Cerebellum (tissue), 4 donors: ENCODE measurements at places on chromosomes 1 and 21.

DNA sequence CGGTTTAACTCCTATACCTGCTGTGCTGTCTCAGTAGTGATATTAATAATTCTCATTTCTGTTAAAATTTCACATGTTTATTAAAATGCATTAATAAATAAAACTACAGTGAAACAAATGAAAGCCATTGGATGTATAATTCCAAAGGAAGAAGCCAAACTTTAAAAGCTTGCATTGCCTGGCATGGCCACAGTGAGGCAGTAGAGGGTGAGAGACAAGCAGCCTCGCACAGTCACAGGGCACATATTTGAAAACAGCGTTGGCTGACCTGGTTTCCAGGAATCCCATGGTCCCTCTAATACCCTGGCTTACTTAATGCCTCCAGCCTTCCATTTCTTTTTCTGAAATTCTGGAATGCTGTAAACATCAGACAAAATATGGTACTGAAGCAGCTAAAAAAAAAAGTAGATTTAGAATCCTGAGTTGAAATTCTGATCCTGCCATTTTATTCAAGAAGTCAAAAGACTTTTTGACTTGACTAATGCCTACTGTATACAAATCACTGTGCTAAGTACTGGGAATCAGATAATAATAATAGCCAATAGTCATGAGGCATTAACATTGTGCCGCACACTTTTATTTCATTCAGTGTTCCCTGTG lies 6.7 kb upstream of the RNASEL start:
- peak; percentile 47 for DNase-seq

DNA sequence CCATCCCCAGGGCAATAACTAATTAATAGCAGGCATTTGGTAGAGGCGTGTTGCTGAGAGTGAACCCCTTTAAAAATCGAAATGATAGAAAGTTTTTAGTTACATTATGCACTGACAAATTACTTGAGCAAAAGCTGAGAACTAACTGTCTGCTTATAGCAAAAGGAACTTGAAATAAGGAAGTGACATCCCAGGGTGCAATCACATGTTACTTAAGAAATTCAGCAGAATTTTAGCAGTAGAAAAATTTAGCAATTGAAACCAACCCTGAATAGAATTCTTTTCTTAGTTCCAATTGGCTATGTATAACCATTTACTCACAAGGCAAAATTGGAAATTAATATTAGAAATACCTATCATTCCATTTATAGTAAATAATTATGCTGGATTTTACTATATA lies 139.5 kb upstream of the SAMSN1 start:
- DNase-seq, result no peak

- no peak for DNase-seq
These were observed 10.2 kb downstream of the ADAM30 start for GRCh38 chr1:119885903-119886783.

DNA sequence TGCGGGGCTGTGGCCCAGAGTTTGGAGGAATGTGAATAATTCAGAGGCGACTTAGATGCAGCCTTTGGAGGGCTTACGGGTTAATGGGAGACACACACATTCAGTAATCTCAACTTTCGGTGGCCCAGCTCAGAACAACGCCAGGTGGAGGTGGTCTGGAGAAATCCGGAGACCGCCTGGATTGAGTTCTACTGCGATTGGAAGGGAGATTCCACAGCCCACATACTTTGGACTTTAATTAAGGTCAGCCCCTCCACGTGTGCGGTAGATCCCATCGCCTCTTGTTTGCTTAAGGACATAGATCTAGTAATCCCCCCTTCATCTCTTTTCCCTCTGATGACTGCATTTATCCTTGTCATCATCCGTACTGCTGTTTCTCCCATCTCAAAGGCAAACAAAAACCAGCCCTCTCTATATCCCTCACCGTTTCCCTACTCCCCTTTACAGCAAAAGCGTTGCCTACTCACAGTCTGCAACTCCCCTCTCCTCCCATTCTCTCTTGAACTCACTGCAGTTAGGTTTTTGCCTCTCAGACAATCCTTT lies 720 bp upstream of the BSDC1 start:
- no peak for DNase-seq

DNA sequence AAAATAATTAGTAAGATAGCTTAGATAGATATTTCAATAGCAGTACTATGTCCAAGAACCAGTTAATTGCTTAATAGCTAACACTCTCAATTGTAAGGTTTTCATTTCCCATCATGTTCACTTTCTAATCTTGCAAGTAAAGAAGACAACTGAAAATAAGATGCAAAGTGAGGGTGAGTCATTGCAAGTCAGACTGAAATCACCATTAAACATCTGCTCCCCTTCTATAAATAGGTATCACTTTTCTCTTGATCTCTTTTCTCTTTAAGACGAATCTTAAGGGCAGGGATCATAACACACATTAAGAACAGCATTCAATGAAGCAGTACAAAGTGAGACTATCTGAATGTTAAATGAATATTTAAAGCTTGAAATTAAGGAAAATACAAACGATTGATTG lies 40.4 kb downstream of the UBR4 start:
- DNase-seq, result no peak

DNA sequence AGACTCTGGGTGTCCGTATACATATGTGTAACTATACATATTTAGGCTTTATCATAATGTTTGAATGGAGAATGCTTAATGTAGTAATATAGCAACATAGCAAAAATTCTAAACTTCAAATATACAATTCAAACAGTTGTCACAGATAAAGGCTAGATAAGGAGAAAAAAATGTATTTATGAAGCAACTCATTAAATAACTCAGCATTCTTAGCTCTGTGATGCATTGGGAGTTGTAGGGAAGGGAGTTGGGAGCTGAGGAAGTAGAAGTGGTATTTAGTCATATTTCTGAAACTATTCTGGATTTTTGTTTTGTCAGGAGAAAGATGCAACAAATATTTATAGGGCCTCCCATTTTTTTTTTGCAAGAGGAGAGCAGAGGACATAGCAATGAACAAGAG lies 197.8 kb downstream of the PBX1 start:
- DNase-seq, result no peak

DNA sequence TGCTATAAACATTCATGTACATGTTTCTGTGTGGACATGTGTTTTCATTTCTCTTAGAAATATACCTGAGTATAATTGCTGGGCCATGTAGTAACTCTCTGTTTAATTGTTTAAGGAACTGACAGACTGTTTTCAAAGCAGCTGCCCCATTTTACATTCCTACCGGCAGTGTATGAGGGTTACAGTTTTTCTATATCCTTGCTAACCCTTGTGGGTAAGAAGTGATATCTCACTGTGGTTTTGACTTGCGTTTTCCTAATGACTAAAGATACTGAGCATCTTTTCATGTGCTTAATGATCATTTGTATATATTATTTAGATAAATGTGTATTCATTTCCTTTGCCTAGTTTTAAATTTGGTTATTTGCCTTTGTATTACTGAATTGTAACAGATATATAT lies 81.7 kb downstream of the DNM3 start:
- no peak for DNase-seq

DNA sequence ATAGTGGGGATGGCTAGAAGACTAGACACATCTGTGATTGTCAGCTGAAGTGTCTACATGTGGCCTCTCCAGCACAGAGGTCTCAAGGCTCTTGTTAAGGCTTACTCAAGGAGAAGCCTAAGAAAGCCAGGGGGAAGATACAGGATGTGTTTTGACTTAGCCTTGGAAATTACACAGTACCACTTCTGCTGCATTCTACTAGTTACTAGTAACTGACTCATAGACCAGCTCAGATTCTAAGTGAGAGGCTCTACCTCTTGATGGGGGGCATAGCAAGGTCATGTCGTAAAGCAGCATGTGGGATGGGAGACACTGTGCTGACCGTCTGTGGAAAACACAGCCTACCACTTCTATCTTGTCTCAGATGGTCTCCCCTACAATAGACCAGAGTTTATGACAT lies 99.5 kb downstream of the UBE2U start:
- DNase-seq, result no peak

DNA sequence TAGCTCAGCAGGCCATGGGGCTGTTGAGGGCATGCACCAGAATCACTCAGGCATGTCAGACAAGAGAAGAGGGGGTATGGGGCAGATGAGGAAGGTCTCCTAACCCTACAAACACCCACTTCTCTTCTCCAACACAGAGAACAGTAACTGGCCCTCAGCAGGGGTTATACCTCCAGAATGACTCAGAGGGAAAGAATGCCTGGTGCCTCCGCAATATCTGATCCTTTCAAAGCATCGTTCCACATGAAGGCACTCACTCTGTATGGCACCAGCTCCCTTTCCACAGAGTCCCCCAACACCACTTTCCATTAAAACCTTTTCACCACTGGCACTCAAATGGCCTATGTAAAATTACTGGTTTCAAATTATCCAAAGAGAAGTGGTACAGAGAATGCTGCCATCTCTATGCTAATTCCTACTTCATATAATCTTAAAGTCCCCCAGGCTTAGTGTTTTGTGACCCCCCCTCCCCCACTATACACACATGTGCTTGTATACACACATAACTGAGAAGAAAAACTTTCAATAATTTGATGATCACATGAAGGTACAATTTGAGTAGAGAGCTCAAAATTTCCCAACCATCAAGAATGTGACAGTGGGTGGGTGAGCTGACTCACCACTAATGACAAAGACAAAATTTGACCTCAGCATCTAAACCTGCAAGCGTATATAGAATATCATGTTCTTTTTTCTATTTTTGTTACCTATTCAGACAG lies 91.5 kb downstream of the SIPA1L2 start:
- no peak for DNase-seq

DNA sequence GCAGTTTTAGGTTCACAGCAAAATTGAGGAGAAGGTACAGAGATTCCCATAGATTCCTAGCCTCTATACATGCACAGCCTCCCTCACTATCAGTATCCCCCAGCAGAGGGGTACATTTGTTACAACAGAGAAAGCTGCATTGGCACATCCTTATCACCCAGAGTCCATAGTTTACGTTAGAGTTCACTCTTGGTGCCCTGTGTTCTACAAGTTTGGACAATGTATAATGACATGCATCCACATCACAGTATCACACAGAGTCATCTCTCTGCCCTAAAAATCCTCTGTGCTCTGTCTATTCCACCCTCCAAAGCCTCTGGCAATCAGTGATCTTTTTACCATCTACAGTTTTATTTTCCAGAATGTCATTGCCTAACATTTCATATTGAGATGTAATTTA lies 22.3 kb upstream of the RGS16 start:
- no peak for DNase-seq

DNA sequence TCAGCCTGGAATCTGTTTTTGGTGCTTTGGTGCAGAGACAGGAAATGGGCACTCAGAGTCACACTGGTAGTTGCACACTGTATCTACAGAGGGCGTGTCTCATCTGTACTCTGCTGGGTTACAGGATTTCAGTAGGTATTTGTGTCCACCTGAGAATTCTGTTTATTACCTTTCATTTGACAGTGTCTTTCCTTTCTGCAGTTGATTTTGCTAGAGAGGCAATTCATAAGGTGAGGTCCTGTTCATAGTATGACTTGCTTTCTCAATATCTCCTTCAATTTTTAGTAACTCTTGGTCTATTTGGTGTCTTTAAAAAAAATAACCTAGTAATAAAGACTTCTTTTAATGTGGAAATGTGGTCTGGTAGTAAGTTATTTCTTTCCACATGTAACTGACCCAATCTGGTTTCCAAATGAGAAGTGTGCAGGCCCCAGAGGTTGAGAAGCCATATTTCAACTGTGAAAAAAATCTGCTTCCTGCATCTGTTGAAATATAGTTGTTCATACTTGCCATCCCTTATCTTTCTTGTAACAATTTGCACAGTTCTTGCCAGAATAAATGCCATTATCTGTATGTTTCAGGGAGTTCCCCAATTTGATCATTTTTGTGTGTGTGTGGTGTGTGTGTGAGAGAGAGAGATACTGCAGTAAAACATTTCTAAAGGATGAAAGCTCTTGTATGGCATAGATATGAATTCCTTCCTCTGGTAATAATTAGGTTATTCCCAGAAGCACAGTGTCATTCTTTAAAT lies 78.4 kb upstream of the DNAJC6 start:
- DNase-seq, result no peak

DNA sequence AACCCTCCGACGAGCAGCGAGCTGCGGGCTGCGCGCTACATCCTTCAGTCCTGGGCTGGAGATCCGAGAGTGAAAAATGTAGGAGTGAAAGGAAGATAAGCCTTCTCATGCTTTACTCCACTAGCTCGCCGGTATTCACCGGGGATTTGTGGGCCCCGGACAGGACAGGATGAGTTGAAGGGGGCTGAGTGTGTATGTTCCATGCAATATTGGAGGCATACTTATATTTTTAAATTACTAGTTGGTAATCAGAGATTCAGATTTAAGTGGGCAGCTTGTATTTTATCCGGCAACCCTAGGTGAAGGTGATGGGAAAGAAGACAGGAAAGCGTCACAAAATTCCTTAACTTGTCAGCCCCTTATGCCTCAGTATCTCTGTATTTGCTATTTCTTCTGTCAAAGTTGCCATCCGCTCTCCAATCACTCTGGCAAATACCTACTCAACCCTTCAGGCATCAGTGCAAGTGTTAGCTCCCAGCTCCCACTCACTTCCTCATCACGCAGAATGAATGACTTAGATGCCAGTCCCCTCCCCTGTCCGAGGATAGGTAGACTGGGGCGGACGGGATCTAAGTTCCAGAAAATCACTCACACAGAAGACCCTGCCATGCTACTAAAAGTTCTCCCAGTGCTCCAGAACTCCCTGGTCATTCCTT lies 503 bp upstream of the PIGM start:
- peak; percentile 35 for DNase-seq

- no peak for DNase-seq
These were observed 120.7 kb downstream of the CNIH3 start for GRCh38 chr1:224736619-224737352.

DNA sequence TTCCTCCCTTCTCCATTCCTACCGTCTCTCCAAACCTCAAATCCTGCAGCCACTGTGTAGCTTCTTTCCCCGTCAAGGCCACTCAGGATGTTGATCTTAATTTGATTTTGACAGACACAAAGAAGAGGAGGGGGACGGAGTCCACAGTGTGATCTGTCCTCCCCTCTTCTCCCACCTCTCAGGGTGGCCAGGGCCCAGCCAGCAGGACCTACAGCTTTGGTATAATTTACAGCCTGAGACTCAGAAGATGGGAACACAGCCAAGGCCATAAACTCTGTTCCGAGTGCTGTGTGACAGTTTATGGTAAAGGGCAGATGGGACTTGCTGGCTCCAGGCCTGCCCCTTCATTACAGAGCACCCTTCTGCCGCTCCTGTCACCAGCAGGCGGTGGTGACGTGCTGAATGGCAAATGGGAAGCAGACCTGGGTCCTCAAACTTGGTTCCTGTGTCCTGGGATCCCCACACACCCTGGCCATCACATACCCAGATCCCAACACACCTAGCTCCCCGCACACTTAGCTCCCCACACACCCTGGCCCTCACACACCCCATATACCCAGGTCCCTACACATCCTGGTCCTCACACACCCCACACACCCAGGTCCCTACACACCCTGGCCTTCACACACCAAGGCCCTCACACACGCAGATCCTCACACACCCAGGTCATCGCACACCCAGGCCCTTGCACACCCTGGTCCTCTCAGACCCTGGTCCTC lies 71.6 kb downstream of the CD2 start:
- no peak for DNase-seq
